GM19239 (cell line): ENCODE measurements at places on chromosomes 12 and 14.

DNA sequence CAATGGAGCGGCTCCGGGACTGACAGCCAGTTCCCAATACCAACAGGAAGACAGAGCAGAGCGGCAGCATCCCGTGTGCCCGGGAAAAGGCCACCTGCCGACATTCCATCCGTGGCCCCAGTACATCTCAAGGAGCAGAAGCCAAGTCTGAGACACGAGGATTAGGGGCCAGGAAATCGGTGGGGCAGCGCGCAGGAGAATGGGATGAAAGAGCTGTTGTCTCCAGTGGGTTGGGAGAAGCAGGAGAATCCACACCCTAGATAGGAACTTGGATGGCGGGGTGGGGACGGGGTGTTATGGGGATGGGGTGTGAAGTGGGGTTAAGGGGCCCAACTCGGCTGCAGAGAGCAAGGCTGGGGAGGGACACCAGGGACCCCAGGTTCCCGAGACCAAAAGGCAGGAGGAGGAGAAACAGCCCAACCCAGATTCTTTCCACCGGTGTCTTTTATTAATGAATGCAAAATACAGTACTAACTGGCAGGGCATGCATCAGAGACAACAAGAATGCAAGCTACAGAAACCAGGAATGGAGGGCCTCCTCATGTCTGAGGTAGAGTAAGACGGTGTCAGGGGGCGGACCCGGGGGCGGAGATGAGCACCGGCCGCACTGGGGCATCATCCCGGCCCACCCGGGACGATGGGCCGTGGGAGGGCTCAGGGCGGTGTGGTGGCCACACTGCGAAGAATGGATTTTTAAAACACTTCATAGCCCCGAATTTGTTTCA, 50.3 kb downstream of the BEGAIN start:
- DNase-seq, result peak; percentile 2

DNA sequence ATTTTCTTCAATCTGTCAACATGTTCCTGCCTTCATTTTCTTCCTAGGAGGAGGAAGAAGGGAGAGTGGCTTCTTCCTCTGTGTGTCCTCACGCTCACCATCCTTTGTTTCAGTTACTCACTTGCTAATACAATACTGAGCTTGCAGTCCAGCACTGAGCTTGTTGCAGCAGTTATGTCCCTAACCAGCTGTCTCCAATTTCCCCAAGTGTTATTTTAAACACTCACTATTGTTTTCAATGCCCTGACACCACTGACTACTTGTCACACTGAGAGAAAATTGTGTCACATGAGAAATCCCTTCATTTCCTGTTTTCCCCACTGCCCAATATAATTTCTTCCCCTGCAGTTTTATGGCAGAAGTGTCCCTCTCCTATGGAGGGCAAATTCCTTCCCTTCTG, 53.4 kb downstream of the HSD17B6 start:
- no peak for DNase-seq

- DNase-seq, result no peak
Observed at GRCh38 chr12:127172861-127173260, 1094.1 kb upstream of the TMEM132C start.

GRCh38 chr14:23034498-23035302, at the start of gene PSMB5:
Gene PSMB5 (minus strand): TSS chr14:23034900. CDS start chr14:23034881, 19 bp downstream.
- peak; percentile 95 for DNase-seq

DNA sequence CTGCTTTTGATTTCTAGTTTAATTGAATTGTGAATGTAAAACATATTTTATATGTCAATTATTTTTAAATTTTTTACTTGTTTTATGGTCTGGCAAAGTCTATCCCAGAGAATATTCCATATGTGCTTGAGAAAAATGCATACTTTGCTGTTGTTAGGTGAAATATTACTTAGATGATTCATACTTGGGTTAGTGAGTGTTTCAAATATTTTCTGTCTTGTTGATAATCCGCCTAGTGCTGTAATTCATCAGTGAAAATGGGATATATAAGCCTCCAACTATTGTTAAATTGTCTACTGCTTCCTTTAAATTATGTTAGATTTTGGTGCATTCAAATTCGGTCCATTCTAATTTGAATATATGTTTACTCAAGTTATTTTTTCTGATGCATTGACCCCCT, 395.5 kb downstream of the LRFN5 start:
- no peak for DNase-seq

- no peak for DNase-seq
Observed at GRCh38 chr12:112738531-112738930, 53.0 kb upstream of the RPH3A start.

DNA sequence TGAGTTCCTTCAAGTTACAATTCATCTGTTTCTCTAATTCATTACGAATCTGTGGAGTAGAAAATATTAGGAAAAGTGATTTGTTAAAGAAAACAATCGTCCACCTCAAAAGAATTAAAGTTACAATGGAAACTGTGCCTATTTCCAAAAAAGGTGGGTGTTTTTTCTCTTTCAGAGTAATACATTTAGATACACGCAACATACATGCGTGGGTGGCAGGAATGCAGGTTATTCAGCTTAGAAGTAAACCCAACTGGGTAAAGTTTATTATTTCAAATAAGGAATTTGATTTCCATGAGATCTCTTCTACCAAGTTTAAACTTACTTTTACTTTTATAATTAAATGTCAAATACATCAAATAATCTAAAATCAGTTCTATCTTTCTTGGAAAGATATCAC, 52.2 kb downstream of the SSH1 start:
- no peak for DNase-seq

DNA sequence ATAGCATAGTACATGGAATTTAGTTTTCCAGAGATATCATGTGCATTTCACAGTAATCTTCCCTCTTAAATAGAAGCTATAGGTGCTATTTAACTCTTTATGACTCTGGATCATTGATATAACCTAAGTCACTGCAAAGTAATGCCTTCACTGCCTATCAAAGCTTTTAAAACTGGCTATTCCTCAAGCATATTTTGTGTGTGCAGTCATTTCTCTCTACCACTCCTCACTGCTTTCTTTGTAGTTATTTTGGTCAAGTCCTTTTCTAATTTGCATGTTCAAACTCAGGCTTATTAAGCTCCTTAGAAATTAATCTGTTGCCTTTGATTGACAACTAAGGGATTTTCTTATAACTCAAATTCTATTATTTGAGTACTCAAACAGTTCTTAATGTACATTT, 79.4 kb upstream of the PLEKHG7 start:
- DNase-seq, result no peak

GRCh38 chr12:109170324-109170723, 53.9 kb downstream of the ACACB start:
- no peak for DNase-seq

DNA sequence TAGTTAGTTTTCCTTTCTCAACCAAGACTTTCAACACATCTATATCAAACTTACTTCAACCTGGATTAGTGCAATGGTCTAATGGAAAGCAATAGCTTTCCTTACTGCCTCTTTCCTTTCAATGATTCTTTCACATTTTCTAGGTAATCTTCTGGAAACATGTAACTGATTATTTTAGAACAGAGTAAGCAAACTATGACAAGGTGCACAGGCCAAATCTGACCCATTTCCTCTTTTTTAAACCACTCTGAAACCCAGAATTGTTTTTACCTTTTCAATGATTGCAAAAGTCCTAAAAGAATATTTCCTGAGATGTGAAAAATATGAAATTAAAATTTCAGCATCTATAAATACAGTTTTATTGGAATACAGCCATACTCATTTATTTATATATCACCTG, 81.6 kb upstream of the TMTC2 start:
- DNase-seq, result no peak

DNA sequence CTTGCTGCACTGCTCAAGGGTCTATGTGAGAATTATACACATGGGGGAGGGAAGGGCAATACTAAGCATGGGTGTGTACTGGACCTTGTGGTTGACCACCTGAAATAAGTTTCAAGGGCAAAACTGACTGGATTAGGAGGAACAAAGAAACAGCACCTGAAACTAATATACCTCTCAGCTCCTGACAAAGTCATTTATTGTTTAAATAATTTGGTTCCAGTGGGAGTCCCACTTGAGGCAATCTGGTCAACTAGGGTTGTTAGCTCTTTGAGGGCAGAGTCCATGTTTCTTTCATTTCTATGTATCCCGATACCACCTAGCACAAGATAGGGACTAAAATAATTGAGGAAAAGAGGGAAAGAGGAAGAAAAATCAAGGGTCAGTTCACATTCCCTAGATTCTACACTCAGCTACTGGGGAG, 45.5 kb downstream of the STXBP6 start:
- DNase-seq, result no peak

DNA sequence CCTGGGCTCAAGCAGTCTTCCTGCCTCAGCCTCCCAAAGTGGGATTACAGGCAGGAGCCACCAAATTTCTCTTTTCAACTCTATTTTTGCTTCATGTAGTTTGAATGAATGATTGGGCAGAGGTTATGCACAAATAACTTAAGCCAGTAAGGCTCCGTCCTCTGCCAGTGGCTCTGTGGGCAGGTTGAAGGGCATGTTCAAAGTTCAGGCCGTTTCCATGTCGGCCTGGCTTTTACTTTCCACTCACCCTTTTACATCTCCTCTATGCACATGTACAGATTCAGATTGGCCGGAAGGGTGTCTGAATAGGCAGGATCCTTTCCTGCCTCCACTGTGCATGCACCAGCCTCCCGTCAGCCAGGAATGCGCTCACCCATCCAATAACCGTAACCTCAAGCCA, 132.3 kb downstream of the EML1 start:
- no peak for DNase-seq

DNA sequence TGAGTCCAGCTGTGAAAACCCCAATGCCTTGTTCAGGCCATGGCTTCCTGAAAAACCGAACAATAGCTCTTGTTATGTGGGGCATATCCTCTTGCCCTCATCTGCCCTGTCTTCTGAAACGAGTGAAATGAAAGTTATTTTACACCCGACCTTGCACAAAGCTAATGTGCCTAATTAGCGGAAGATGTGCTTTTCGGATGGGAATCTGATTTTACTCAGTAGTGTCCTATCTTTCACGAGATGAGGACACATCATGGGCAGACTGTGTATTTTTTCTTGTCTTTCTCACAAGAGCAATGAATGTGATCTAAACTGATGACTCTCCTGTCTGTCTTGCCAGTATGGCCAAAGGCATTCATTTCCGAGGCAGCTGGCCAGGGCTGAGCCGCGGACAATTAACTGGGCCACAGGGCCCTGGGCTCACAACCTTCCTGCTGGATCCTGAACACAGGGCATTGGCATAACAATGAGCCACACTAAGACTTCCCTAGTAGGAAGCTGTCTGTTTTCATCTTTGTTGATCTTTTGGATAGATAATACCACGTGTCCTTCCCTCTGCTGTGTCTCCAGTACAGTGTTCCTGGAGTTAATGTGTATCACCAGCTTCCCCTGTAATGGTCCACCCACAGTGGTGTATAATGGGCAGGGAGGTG, 86.0 kb upstream of the HIF1A start:
- no peak for DNase-seq

- DNase-seq, result no peak
Observed at GRCh38 chr12:90543841-90544240, 411.1 kb downstream of the CCER1 start.

DNA sequence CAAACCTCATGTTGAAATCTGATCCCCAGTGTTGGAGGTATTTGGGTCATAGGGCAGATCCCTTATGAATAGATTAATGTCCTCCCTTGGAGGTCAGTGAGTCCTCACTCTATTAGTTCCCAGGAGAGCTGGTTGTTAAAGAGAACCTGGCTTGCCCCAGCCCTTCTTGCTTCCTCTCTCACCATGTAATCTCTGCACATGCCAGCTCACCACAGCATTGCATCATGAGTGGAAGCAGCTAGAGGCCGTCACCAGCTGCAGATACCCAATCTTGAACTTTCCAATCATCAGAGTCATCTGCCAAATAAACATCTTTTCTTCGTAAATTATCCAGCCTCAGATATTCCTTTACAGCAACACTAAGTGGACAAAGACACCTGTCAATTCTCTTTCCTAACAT, 161.8 kb upstream of the IGF1 start:
- no peak for DNase-seq

GRCh38 chr12:132807295-132808092, 21.2 kb downstream of the GOLGA3 start:
- no peak for DNase-seq

- no peak for DNase-seq
Observed at GRCh38 chr12:6067152-6067916, 57.1 kb downstream of the VWF start.

GRCh38 chr14:24837280-24838046, 203.5 kb upstream of the GZMB start:
- no peak for DNase-seq

GRCh38 chr12:77070382-77070781, 5.0 kb upstream of the E2F7 start:
- DNase-seq, result peak; percentile 48

- DNase-seq, result peak; percentile 52
Observed at GRCh38 chr12:89880690-89881350, 172.2 kb upstream of the ATP2B1 start.

GRCh38 chr14:55430024-55430690, 10.3 kb downstream of the TBPL2 start:
- DNase-seq, result no peak

DNA sequence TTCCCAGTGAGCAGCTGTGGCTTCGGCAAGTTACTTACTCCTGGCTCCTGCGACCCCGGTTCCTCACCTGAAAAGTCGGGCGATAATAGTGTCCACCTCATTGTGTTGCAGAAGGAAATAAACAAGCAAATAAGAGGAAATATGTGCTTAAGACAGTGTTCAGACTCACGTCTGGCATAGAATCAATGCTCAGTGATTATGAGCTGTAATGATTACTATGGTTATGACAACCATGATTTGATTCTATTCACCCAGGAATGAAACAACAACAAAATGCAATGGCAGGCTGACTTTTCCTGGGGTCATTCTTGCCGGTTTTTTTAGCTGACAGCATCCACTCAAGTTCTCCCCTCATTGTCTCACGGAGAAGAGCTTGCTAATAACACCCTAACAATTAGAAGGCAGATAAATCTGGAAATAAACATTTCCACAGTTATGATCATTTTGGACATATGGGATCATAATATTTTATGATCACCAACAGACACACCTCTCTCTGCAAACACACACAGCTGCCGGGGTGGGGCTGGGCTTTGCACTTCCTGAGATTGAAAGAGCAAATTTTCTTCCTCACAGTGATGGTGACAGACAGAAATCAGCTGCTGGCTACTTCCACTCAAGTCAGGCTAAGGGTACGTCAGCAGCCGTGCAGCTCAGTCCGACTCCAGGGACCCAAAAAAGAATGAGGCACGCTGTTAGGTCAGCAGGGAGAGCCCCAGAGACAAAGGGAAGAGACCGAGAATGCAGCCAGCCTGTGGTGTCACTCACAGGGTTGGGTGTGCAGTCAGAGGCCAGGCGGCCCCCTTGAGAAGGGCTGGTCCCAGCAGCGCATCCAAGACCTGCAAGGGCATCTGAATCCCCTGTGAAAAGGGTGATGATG, 158.0 kb downstream of the RIMBP2 start:
- DNase-seq, result no peak

- no peak for DNase-seq
Observed at GRCh38 chr12:41220931-41221330, 32.8 kb downstream of the PDZRN4 start.

GRCh38 chr12:118164798-118165486, 29.0 kb downstream of the PEBP1 start:
- DNase-seq, result no peak

DNA sequence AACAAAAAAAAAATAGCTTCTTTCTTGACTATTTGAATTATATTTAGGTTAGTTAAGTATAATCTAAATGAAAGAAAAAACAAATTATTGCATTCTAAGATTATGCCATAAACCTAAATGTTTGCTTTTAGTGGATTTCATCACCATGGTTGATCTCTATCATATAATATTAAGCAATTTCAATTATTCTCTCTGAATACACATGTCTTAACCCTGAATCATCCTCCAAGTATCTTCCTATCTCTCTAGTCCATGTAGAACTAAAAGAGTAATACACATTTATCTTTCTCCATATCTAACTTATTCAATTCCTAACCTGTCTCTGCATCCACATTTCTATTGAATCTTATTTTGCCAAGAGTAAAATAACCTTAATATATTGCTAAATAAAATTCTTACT, 59.6 kb downstream of the PPFIA2 start:
- no peak for DNase-seq
